ENCODE measurements at places on chromosomes 3 and 15.

- DNase-seq: no peak
Measured at GRCh38 chr3:177185035-177185574, 12.2 kb downstream of the TBL1XR1 start.

DNA sequence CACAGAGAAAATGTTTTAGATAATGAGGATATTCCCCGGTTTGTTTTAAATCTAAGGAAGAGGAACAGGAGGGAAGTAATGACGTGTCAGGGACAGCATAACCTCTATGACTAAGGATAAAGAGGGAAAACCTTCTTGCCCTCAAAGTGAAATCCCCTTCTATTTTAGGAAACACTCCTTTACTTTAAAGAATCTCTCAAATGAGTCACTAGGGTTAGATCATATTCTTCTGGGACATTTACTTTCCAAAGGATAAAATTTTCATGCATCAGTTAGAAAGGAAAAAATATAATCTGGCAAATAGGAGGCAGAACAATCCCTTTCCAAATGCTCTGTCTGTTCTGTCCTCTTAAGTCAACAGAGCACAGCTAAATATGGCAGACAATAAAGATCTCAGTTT lies 43.2 kb upstream of the UBE2E2 start:
- DNase-seq: no peak

GRCh38 chr15:79243723-79244122 lies 38.8 kb upstream of the ANKRD34C start:
- peak; percentile 60 for DNase-seq

DNA sequence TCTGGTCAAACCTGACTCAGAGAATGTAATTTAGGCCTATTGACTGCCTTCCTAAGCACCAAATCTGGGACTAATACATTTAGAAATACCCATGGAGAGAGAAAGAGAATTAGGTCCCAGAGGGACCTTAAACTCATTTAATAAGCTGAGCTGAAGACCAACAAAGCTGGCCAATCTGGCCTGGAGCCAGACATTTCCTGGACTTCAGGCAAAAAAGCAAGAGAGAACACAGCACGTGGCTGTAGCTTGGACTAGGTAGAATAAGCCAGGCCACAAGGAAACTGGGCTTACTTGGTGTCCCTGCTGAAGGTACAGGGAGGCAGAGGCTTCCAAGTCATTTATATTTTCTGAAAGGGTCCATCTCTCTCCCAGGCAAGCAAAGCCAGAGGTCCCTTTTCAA lies 88.1 kb downstream of the RTP4 start:
- DNase-seq: peak; percentile 61

DNA sequence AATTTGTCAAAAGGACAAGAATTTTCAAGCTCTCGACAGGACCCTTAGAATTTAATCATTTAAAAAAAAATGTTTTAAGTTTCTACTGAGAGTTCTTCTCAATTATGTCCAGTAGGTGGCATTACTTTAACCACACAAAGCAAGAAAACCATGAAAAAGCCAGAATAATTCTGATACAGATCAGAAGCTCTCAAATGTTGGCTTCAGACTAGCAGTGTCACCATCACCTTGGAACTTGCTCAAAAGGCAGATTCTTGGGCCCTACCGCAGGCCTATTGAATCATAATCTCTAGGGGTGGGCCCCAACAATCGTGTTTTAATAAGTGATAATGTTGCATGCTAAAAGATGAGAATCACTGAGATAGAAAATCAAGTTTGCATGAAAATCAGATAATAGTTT lies 99.5 kb upstream of the KCNMB2 start:
- no peak for DNase-seq

GRCh38 chr3:71492974-71493771 lies 90.4 kb downstream of the FOXP1 start:
- no peak for DNase-seq

DNA sequence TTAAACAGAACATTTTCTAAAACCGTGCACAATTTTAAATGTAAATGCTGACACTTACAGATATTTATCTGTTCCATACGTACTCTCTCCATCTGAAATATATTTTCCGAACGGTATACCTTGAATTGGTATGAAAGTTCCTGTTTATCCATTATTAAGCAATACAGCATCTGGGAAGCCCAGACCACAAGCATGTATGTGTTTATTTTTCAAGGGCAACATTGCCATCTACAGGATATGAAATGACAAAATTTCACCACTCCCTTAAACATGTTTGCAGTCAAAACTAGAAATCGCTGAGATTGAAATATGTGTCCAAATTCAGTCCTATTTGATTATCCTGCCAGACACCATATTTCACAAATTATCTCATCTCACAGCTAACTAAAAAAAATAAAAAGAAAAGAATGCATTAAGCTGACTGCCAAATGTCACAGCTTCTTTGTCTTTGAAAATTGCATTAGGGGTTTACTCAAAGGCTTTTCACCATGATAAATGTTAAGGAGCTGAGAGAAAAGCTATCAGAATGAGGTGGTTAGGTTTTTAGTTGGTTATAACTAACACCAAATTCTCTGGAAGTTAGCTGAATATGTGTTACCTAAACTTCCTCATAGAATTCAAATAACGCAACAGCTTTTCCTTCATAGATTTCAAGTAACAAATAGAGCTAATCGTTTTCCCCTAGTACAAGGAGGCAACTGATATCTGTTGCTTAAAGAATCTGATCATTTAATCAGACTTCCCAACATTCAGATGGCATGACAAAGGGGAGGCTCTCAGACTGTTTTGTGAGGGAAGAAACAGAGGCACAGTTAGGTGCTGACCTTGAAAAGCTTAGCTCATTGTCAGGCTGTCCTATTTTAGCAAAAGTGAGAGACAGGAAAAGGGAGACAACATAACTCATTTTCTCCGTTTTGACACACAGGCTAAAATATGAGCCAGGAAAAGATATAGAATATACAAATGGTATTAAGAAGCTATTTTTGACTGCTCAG lies 533.1 kb downstream of the TBL1XR1 start:
- DNase-seq: no peak

- DNase-seq: no peak
Measured at GRCh38 chr3:72950801-72951200, 45.8 kb upstream of the PPP4R2 start.

DNA sequence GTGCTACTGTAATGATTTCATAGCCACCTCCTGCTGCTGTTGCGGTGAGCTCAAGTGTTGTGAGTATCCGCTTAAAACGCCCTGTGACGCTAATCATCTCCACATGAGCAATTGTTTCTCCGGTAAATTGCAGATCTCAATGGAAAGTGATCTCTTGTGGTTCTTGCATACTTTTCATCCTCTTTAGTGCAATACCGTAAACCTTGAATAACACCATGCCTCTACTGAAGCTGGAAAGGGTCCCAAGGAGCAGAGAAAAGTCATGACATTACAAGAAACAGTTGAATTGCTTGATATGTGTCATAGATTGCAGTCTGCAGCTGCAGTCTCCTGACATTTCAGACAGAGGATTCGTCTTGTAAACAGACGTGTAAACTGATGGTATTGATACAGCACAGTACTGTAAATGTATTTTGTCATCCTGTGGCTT lies 6.0 kb upstream of the CEMIP start:
- no peak for DNase-seq

GRCh38 chr3:152472672-152472954 lies 203.9 kb downstream of the MBNL1 start:
- DNase-seq: no peak

GRCh38 chr15:64246364-64247189 lies 83.8 kb upstream of the PPIB start:
- no peak for DNase-seq

DNA sequence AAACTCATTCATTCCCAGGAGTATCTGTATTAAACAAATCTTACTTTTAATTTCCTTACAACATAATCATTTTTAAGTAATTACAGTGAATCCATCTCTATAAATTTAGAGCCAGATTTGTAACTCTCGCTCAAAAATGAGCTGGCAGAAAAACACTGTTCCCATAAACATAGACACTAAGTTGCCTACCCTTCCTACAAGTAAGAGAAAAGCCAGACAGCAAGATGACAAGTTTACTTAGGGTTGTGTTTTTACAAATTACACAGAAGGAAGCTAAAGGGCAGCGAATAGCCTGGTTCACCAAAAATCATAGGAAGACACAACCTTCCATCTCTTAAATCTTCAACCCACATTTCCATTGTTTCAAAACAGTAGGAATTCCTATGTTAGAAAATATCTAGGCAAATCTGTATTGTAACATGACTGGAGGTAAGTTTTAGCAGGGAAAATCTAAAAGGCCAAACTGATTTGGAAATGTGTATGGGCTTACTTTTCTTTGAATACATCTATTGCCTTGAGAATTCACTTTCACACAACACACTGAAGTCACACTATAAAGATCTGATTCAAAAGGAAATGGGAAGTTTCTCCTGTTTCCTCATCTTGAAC lies 21.7 kb downstream of the HERC1 start:
- DNase-seq: no peak

All from right atrium auricular region (tissue), 2 donors.